Activated CD4-positive, alpha-beta T cell treated with anti-CD3 and anti-CD28 coated beads for 1 hour (primary cell): ENCODE measurements at places on chromosomes 1 and 21.

- DNase-seq: no peak
Observed at GRCh38 chr1:67874501-67875111, 41.3 kb upstream of the GNG12 start.

GRCh38 chr1:201369209-201369608 lies 8.3 kb downstream of the TNNT2 start:
- no peak for DNase-seq

- DNase-seq: no peak
Observed at GRCh38 chr1:22266141-22266540, 123.2 kb upstream of the WNT4 start.

DNA sequence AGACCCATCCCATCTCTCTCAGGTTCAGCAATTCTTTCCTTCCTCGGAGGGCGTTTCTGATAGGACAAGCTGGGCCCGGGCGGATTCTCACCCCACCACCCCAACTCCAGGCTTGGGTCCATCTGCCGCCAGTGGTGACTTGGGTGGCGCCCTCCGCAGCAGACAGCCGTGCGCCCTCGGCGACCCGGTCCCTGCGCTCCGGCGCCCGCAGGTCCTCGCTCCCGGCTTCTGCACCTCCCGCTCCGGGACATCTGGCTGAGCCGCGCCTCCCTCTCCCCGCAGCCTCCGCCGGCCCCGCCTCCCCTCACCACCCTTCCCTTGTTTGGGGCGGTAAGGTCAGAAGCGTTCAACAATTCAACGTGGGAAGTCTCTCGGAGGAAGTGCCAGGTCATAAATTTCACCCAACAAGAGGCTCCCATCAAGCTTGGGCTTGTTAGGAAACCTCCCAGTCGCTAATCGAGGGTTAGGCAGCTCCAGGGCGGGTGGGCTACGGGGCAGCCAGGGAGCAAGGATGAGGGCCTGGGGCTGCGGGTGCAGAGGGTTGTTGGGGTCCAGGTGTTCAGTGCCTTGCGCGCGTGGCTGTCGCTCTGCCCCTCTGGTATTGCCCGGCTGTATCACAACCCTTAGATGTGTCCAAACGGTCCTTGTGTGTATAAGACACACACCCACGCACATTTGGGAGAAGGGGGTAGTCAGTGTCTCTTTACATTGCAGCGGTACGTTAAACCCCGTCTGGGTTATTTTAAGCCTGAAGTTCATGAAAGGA lies 39.8 kb downstream of the OLIG1 start:
- DNase-seq: no peak

- DNase-seq: no peak
Observed at GRCh38 chr1:30982937-30983336, 74.4 kb upstream of the SDC3 start.

DNA sequence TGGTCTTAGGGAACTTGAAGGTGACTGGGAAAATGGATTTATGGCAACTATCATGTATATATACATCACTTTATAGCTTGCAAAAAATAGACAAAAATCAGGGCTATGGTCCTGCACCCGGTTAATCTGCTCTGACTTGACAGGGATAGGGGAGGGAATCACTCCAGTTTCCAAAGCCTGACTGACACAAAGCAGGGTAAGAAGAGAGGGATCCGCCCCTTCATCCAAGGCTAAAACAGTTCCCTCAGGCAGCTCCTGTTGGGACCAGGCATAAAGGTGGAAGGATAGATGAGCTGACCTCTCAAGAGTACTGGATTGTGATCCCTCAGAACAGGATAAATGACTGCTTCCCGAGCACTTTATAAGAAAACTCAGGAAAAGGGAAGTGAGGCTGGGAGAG lies 1.4 kb downstream of the PBXIP1 start:
- DNase-seq: no peak

DNA sequence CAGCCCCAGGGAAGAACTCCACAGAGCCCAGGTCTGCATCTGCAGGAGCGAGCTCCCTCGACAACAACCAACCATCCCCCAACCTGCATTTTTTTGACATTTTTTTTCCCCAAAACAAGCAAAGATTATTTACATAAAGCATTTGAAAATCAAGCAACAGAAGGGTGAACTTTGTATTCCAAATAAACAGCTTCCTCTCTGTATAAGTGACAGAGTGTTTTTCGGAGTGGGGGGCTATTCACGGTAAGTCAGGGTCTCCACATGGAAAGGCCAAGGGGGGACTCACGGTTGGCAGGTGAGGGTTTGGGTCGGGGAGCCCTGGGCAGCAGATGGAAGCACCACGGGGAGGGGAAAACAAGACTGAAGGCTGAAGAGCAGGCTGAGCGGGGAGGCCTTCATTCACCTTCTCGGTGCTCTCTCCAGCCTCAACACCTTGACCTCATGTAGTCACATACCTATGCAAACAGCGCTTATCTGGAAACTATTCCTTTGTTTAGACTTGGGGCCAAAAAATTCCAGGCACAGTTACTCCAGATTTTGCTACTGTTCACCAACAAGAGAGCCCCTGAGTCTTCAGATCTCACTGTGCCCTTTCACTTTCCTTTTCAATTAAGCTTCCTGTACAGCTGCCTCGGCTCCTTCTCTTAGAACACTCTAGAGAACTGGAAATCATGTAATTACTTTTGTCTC lies 27.6 kb downstream of the C2CD2 start:
- DNase-seq: no peak

- DNase-seq: no peak
Observed at GRCh38 chr1:22050330-22050729, 2.2 kb upstream of the CDC42 start.

DNA sequence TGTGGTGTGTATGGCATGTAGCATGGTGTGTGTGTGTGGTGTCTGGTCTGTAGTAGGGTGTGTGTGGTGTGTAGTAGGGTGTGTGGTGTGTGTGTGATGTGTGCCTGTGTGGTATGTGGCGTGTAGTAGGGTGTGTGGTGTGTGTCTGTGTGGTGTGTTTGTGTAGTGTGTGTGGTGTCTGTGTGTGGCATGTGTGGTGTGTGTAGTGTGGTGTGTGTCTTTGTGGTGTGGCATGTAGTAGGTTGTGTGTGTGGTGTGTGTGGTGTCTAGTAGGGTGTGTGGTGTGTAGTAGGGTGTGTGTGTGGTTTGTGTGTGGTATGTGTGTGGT lies 85.5 kb downstream of the SYT2 start:
- DNase-seq: no peak
